Fibroblast of skin of right biceps (primary cell): ENCODE measurements at places on chromosomes 6 and 20.
A peak's percentile ranks its signal among the peaks of the same experiment; 100 is the strongest.

GRCh38 chr6:45192556-45192955, 135.6 kb upstream of the RUNX2 start:
- DNase-seq: no peak

- DNase-seq: peak; percentile 40
These were observed 74.4 kb downstream of the PRL start for GRCh38 chr6:22222469-22222868.

GRCh38 chr20:19968466-19969073, 48.6 kb upstream of the NAA20 start:
- no peak for DNase-seq

DNA sequence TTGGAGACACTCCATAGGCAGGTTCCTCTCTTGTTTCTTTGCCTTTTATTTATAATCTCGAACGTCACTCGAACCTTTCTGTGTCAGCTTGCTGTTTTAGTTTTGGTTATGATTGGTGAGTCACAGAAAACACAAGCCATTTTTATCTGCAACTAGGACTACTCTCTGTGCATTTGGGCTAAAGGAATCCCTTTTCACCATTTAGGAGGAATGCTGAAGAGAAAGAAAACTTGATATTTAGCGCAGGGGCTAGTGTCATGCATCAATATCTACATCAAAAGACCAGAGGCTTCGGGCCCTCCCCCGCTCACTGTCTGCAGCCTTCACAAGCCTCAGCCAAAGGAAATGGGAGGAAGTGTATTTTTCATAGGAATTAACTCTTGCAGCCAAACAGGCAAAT, 507.8 kb upstream of the CITED2 start:
- DNase-seq: peak; percentile 69

GRCh38 chr20:57619051-57619831, 985 bp downstream of the ZBP1 start:
- DNase-seq: no peak

DNA sequence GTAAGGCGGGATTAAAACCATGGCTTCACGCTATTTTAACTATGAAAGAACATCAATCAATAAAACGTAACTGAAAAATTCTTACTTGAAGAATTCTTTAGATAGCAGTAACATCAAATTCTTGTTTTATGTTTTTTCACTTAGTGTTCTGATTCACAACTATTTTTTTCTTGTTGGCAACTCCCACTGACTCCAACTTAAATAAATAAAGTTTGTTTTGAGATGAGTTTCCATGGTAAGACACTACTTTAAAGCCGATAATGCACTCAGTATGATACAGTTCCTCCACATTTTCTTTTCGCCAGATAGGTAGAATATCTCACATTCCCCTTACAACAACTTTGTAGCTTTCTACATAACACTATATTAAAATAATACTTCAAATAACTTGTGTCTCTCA, 33.1 kb upstream of the CNKSR3 start:
- peak; percentile 37 for DNase-seq
